ENCODE measurements at places on chromosomes 5 and 9.

DNA sequence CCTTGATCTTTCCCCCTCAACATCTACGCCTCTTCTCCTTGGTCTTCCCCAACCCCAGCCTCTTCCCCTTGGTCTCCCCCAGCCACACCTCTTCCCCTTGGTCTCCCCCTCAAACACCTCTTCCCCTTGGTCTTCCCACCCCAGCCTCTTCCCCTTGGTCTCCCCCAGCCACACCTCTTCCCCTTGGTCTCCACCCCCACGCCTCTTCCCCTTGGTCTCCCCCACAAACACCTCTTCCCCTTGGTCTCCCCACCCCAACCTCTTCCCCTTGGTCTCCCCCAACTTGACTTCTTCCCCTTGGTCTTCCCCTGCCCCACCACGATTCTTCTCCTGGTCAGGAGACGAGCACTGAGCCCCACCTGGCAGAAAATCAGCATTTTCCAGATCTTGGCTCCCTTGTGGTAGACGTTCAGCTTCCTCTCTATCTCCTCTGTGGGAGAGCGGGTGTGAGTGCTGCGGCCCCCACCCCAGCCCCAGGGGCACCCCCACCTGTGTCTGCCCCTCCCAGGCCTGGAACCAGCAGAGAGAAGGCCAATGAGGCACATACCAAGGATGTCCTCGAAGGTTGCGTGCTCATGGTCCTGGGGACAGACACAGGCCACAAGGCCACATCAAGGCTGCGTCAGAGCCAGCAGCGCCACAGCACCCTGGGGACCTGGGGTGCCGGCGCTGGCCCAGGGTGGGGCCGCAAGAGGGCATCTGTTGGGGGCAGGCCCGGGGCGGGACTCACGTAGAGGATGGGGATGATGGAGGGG lies 7.0 kb downstream of the NSMF start:
- no peak for DNase-seq

DNA sequence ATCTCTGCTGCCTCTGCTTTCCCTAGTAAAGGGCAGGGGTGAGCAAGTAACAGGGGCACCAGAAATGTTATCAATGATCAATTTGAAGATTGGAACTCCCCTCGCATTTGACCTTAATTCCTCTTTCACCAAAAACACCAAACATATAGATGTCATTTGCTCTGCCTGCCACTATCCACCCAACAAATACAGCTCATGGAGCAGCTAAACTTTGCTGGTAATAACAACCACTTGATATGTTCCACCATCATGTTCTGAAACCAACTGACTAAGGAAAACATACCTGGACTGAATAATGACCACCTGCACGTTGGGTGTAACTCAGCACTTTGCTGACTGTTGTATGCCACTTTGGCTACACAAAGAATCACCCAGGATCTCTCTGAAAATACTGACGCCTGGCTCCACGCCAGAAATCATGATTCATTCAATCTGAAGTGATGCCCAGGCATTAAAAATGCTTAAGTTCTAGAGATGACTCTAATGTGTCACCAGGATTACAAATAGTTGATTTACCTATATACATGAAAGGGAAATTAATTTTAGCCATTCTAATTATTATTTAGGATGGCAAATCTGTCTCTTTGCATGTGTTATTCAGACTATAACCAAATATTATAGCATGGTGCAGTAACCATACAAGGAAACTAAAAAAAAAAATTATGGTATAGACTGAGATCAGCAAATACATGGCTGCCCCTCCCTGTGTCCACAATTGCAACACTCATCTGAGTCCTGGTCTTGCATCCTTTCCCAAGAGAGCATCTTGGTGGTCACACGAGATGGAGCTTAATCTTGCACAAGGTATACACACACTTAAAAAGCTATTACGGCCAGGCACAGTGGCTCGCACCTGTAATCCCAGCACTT lies 43.1 kb upstream of the TTC39B start:
- DNase-seq, result no peak

DNA sequence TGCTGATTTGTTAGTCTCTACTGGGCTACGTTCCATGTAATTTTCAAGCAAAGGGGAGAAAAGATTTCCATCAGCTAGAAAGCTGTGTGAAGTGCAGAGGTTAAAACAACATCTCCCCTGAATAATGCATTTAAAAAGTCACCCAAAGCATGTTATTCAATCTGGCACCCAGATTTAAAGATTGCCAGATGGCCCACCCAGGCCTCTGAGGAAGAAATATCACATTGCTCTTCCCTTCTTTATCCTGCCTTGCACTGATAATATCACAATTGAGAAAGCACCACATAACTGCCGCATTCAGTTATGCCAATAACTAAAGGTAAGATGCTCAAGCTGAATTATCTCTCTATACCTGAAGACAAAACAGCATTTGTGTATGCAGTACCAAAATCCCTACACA lies 119.4 kb upstream of the PUM3 start:
- no peak for DNase-seq

GRCh38 chr9:36450110-36450732 lies 50.2 kb upstream of the RNF38 start:
- DNase-seq, result peak; percentile 28

- no peak for DNase-seq
These were observed 205.2 kb upstream of the ADCY2 start for GRCh38 chr5:7190712-7191250.

- no peak for DNase-seq
These were observed 95.3 kb downstream of the PRRT1B start for GRCh38 chr9:131640438-131641137.

DNA sequence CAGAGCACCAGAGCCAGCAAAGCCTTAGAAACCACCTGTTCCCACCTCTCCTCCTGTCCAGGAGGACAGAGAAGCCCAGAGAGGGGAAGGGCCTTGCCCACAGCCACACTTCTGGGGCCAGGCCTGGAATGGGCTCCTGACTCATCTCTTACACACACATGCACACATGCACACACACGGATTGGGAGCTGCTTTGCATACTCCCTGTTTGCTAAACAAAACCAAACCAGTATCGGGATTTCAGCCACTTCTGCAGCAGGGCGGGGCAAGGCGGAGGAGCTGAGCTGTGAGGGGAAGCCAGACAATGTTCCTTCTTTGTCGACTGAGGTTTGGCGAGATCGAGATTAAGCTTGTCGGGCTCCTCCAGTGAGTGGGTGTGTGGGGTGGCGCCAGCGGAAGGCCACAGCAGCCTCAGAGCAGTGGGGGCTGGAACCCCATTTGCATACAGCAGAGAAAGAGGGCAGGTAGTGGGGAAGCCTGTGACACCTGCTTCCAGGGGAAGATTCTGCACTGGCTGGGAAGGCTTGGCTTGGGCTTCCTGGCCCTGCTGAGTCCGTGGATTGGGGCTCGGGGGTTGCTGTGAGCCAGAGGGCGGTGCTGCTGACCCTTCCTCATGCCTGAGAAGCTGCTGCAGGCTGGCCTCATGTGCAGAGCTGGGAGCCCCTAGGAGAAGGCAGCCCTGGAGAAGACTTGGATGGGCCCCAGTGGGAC lies 16.1 kb downstream of the GFI1B start:
- DNase-seq, result no peak

GRCh38 chr9:74444369-74444768 lies 52.8 kb upstream of the RORB start:
- DNase-seq, result no peak

DNA sequence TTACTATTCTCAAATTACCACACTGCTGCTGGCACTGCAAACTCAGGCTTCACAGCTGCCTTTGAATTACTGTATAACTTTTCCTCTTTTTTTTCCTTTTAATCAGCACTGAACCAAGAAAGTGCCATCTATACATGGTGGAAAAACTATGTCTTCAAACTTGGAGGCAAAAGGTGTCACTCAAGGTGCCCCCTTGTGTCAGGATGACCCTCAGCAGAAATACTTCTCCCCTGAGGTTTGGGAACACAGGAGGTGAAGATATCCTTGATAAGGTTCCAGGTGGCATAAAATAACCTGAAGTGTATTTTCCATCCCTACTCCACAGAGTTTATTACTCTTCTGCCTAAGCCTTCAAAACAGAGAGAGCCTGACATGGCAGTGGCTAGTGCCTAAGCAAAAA lies 14.5 kb downstream of the FRMD3 start:
- no peak for DNase-seq

GRCh38 chr9:129108083-129108804 lies 2.3 kb downstream of the CRAT start:
- DNase-seq, result no peak

- DNase-seq, result no peak
These were observed 40.4 kb downstream of the LMBRD2 start for GRCh38 chr5:36111238-36111637.

DNA sequence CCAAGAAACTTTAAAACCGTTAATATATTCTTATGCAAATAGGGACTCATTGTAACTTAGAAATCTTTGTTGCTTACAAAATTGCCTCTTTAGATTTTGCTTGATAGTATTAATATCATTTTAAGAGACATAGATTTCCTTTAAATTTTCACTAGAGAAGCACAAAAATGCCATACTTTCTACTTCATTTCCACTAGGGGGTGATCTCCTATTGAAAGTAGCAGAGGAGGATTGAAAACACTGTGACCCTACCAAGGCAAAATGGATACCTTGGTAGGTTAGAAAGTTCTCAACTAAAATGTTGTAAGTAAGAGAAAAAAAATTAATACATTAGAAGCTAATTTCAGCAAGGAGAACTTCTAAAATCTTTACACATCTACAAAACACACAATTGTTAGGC lies 204.9 kb downstream of the CHSY3 start:
- DNase-seq, result no peak

DNA sequence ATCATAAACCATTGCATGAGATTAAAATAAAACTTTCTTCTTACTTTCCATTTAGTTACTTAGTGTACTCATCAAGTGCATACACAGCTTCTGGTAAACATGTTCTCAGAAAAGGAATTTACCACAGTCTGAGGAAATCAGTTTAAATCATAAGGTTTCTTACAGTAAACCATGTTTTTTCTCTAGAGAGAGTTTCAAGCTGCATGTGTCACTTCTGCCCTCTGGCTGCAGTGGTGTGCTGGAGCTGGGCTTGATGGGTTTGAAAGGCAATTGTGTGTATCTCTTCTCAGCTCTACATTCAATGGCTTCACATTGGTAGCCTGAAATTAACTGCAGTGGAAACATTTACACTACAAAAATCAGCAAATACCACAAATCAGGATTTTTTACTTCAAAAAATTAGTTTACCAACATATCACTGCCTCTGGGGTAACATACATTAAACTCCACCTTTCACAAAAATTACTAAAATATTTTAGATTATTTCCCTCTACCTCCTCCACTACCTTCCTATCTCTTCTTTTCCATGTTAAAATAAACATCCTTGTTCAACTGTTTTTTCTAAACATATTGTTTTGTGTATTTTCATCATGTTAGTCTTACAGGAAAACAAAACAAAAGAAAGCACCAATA lies 414.3 kb downstream of the ANXA1 start:
- peak; percentile 35 for DNase-seq

- no peak for DNase-seq
These were observed 11.0 kb downstream of the NCS1 start for GRCh38 chr9:130183133-130183762.

DNA sequence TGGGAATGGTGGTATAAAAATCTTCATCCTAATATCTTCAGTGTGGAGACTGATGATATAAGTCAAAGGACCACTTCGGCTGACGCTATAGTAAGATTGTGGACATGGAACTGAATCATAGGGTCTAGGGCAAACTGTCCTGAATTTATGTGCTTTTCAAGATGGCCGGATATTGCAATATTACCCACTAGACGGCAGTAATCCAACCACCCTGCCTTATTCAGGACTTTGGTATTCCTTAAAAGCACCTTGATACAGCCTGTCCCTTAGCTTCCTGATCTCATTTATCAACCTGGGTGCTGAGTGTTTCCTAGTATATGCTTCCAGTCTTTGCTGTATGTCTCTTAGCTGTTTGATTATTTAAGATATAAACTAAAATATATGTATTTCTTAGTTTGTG lies 71.2 kb upstream of the COX7C start:
- no peak for DNase-seq

DNA sequence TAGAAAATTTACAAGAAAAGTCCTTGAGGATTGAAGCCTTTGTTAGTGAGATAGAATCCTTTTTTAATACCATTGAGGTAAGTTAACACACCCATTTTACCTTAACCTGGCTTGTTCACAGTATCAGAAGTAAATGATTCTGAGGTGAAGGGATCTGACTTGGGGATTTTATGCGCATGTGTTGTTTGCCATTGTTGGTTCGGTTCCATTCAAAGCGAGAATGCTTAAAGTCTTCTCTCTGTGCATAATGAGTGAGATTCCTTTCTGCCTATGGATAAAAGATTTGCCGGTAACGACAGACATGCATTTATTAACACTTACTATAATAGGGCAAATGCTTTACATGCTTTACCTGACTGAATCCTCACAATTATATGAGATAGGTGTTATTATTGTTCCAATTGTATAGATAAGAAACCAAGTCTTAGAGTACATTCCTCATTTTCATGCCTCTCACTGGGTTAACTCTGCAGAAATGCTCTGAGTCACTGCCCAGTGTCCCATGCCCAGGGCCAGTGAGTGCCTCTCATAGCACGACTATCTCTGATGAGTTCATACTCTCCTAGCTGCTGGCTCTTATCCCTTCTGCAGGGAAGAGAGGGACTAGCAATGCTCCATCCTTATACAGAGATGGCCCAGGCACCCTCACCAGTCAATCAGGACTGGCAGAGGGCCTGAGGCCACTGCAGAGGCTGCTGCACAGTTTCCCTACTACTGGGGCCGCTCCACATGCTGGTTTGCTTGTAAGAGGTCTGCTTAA lies 54.4 kb downstream of the CMYA5 start:
- no peak for DNase-seq

DNA sequence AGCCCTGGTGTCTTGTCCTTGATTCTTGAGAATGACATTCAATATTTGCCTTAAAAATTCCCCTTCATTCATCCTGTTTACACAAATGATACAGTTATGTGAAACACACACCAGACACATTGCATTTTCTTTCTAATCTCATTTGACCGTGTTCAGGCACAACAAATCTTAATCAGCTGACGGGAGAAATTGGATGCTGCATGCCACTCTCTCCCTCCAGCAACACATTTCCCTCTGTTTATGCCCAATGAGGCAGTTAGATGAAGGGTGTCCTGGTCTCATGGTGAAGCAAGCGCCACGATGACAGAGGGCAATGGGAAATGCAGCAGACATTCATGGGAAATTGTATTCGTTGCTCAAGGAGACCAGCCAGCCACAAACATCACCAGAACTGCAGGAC lies 3.2 kb upstream of the FGF1 start:
- no peak for DNase-seq

DNA sequence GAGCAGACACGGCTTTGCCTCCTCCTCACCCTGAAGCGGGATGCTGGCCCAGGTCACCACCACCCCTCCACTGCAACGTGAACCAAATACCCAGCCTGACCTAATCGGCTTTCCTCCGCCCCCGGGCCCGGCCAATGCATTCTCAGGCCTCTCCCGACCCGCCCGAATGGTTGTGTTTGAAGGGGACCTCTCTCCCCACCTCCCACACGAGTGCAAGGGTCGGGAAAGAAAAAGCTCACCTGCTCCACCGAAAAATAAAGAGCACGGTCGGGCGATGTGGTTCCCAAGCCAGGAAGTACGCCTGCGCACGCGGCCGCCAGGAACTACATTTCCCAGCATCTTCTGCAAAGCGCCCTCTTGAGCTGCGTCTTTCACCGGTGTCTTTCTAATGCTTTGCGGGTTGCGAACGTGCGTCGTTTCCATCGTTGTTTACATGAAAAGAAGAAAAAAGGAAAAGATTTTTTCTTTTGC lies at the start of gene ZNF883:
Gene ZNF883 (minus strand): TSS at position 282 of the 471 bp plus-strand sequence.
- no peak for DNase-seq
